ENCODE measurements at places on chromosomes 1 and 21. TPM values are rescaled to one million over a fixed set of nuclear protein-coding genes. Genes with fewer than 3 reads are reported as not detected.

Gene TRAF3IP3
- total RNA-seq = 0.65 TPM

Gene RAP1GAP
- 0.09 TPM for total RNA-seq

Gene MYOCOS
- total RNA-seq = not detected

Gene NR5A2
- 11.5 TPM for total RNA-seq

Gene PYGO2
- total RNA-seq = 7.8 TPM

Gene ABCA4
- 0.09 TPM for total RNA-seq

Gene PIK3CD
- total RNA-seq = 3.0 TPM

Gene TDRKH
- 2.1 TPM for total RNA-seq

Data from fibroblast of the aortic adventitia (primary cell).